ENCODE measurements at places on chromosomes 1 and 21.

- no peak for DNase-seq
Observed at GRCh38 chr1:183685112-183685713, 32.1 kb upstream of the APOBEC4 start.

DNA sequence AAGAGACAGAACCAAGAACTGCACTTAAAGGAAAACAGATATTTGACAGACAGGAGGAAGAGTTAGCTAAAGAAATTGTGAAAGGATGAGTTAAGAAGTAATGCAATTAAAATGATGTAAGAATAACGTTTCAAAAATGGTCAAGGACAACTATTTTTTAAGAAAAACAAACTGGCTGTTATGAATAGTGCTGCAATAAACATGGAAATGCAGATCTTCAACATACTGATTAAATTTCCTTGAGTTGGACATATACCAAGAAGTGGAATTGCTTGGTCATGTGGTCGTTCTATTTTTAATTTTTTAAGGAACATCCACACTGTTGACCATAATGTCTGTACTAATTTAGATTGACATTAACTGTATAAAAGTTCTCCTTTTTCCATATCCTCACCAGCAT lies 23.1 kb upstream of the PHTF1 start:
- no peak for DNase-seq

DNA sequence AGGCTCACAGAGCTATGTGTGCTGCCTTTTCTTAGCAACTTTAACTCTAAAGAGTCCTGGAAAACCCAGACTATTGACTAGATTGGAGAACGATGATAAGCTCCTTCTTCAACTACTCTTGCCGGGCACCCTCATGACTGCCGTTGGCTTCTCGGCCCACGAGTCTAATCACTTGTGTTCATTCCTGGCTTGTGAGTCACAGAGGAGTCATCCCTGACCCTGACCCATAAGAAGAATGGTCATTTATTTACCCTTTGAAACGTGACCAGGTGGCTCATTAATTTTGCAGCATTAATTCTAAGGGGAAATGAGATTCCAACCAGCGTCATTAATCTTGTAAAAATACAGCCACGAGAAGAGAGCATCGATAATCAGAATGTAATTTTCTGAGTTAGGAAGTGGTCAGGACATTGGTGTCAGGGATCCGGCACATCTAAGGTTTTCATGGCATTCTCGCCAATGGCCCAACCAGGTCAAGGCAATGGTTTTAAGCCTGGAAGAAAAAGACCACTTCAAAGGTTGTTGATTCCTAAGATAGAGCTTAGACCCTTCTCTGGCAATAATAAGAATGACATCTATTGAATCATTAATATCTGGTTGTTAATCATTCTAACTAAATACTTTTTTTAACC lies 183.6 kb upstream of the RUNX1 start:
- DNase-seq = no peak

- no peak for DNase-seq
Observed at GRCh38 chr1:201020721-201021629, 2.5 kb downstream of the KIF21B start.

- DNase-seq = no peak
Observed at GRCh38 chr1:82258887-82259286, 458.2 kb downstream of the ADGRL2 start.

DNA sequence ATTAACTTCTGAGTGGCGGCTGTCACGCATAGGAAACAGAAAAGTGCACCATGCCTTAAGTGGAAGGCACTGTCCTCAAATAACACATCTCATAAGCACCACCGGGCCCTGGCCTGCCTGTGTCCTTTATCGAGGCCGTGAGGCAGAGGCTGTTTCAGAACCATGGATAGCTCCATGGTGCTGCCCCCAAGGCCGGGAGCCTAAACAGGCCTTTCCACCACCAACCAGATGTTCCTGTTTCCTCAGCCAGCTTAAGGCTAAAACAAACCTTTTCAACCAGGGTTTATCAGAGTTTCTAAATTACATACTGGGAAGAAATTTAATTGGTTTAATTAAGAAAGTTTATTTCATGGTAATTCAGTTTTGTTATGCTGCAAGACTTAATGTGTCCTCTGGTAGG lies 114.4 kb downstream of the DMRTA2 start:
- DNase-seq = no peak

DNA sequence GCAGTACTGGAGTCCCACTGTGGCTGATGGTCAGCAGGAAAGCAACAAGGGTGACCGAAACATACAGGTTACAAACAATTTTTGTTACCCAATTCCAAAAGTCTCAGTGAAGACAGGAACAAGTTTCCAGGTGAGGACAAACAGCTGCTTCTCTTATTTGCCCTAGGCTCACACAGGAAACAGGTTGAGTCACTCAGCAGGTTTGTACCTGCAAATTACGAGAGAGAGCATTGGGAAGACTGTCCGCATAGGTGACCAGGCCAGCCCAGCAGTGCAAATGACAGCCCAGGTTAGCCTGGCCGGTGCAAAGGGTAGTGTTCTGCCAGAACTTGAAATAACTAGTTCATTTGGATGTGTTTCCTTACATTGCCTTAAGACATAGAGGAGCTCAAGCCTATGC lies 40.0 kb upstream of the DSCAM start:
- no peak for DNase-seq

DNA sequence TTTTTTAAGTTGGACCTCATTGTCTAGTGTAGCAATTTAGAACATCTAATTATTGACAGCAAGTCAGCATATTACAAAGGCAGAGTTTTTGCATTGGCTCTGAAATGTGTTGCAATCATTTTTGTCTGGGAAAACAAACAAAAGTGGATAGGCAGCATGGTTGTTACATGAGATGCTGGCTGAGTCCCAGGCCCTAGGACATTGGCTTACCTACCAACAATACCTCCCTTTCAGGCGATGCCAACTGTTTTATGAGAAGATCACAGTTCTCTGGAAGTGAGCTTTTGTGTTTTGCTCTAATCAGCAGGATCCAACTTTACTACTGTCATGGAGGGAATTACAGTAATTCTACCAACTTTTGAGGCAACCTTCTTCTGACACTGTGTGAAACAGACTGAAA lies 71.5 kb upstream of the CXADR start:
- no peak for DNase-seq

GRCh38 chr1:115545791-115546733 lies 95.7 kb upstream of the VANGL1 start:
- DNase-seq = no peak

DNA sequence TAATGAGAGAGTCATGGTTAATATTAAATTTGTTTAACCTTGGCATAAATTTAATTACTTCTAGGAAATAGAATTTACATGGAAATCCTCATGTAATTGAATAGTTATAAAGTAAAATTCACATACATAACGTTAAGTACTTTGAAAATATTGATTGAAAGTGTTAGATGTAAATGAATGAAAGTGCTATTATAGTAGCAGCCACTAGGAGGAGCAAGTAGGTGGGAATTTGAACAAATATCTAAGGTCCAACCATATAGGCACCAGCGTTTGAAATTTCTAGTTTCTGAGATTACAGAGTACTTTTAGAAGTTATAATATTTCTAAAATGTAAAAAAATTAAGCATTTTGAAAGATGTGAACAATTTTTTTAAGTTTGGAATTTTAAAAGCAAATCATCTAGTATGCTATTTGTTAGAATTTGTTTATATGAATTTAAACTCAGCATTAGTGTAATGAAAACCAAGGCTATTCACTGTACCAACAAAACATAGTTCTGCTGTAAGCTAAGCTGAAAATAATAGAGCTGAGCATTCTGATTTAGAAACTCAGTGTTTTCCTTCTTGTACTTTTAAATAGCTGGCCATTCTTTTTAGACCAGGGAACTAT lies 3.3 kb downstream of the B3GALT2 start:
- no peak for DNase-seq

GRCh38 chr1:206482611-206483010 lies 12.3 kb downstream of the IKBKE start:
- DNase-seq = no peak

- DNase-seq = peak; percentile 47
Observed at GRCh38 chr21:36628106-36628505, 70.8 kb upstream of the SIM2 start.

- no peak for DNase-seq
Observed at GRCh38 chr1:162977944-162978568, 91.1 kb upstream of the RGS4 start.

DNA sequence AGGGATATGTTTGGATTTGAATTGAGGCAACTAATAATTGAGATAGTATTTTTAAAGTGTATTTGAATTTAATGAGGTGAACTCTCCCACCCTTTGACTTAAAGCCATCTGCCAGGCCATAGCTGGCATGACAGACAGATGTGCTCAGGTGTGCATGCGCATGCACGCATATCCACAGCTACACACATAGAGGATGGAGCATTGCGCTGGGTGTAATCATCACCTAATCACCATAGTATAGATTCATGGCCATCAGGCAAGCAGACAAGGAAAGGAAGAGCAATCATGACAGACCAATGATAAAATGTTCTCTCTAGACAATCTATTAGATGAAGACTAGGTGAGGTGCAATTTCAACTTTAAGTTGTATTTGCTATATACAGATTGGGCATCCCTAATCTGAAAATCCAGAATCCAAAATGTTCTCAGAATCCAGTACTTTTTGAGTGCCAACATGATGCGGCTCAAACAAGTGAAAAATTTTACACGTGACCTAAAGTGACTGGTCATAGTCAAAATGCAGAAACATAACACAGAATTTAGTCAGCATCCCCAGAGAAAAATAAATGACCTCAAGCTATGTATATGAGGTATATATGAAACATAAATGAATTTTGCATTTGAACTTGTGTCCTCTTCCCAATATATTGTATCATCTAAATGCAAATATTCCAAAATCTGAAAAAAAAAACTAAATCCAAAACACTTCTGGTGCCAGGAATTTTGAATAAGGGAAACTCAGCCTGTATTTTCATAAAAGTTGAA lies 70.1 kb downstream of the PTPRC start:
- DNase-seq = no peak

- DNase-seq = no peak
Observed at GRCh38 chr1:175137369-175137768, 55.2 kb downstream of the KIAA0040 start.

GRCh38 chr1:2604156-2604843 lies 17.7 kb downstream of the PRXL2B start:
- no peak for DNase-seq

DNA sequence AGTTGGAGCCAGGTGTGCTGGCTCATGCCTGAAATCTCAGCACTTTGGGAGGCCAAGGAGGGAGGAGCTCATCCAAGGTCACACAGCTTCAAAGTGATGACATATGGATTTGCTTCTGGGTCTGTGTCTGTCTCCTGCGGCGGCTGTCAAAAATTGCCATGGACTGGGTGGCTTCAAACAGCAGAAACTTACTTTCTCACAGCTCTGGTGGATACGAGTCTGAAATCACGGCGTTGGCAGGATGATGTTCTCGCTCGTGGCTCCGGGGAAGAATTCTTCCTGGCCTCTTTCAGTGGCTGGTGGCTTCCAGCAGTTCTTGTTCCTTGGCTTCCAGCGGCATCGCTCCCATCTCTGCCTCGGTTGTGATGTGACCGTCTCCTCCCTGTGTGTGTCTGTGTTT lies 314.8 kb upstream of the C1orf174 start:
- no peak for DNase-seq

DNA sequence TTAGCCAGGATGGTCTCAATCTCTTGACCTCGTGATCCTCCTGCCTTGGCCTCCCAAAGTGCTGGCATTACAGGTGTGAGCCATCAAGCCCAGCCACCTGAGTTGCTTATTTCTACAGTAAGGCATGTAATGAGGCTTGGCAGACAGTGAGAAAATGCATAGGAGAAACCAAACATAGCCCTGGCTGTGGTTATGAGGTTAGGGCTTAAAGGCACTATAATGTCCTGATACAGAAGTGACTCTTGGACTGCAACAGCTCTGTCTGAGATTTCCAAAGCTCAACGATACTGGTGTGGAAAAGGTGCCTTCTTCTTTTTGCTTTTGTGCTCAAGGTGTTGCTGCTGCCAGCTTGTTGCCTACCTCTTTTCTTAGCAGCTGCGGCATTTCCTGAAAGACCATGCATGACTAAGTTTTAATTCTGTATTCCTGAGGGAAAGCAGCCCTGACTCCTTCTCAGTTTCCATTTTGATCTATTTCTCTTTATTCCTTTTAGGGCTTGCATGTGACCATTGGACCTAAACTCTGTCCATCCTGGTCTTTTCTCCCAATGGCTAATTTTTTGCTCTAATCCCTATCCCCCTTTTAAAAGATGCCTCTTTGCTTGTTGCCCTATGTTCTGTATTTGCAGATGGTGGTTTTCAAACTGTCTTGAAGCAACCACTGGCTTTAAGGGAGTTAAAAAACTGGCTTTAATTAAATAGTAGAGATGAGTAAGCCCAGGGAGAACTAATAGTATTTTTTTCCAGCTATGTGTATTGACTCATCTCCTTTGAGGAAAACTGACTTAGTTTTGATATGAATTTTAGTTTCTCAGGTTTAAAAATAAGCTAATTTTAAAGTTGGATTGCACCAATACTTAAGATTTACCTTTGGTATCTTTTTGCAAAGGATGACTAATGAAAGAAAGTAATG lies 70.3 kb downstream of the KIF1B start:
- no peak for DNase-seq

DNA sequence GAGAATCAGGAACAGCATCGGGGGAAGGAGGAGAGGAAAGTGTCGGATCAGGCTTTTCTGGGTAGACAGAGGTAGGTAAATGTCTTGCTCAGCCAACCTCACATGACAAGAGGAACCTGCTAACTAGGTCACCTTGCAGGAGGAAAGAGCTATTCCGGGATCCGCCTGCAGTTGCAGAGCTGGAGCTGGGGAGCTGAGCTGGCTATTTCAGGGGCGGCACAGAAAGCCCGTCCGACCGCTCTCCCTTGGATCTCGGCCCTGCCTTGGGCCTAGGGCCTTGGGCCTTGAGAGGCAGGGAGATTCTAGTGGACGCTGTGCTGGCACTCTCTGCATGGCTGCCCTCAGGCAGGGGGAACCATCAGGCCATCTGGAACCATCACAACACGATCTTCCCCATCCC lies 56.5 kb upstream of the CTPS1 start:
- no peak for DNase-seq

DNA sequence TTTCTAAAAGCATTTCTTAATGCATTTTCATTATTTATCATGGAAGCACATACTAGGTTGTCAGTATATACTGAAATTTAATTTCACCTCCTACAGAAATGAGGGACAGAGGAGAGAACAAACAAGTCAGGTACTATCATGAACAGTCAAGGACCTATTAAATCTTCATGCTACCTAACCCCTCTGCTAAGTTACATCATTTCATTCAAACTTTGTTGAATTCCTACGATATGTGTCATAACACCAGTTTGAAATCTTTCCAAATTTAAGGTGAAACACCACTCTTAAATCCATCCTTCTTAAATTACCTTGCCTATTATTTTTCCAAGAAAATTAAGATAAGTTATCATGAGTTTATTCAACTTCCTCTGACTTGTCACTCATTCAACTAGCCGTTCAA lies 78.9 kb downstream of the DENND1B start:
- DNase-seq = no peak

GRCh38 chr1:48844187-48844586 lies 67.5 kb upstream of the BEND5 start:
- DNase-seq = no peak

- no peak for DNase-seq
Observed at GRCh38 chr1:7555391-7556185, 215.5 kb upstream of the VAMP3 start.

DNA sequence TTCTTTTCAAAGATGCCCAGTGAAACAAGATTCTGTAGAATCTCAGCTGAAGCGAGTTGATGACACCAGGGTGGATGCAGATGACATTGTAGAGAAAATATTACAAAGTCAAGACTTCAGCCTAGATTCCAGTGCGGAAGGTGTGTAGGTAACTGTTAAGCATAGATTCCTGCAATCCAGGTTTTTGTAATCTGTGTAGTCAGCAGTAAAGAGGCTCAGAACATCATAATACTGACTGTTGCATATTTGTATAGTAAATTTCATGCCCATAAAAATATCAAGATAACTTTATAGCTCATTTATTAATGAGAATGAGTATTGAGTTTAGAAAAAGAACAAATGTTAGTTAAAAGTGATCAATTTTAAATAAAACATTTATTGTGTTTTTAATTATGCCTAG lies 32.2 kb downstream of the HENMT1 start:
- no peak for DNase-seq

Measured in left renal cortex interstitium (tissue), 4 donors.